ENCODE measurements at places on chromosomes 2 and 18. TPM values are rescaled to one million over a fixed set of nuclear protein-coding genes. Genes with fewer than 3 reads are reported as not detected.

Gene ROCK1
- 59.9 TPM for total RNA-seq

Gene CTLA4
- not detected for total RNA-seq

Gene KCNG2
- total RNA-seq, result 1.6 TPM

Gene CD207
- 0.51 TPM for total RNA-seq

Gene POTEI
- 1.4 TPM for total RNA-seq

Gene GBX2
- 1.2 TPM for total RNA-seq

Gene CCDC141
- 0.51 TPM for total RNA-seq

Gene IL1RN
- total RNA-seq, result not detected

Gene REEP1
- total RNA-seq, result 167 TPM

DNA sequence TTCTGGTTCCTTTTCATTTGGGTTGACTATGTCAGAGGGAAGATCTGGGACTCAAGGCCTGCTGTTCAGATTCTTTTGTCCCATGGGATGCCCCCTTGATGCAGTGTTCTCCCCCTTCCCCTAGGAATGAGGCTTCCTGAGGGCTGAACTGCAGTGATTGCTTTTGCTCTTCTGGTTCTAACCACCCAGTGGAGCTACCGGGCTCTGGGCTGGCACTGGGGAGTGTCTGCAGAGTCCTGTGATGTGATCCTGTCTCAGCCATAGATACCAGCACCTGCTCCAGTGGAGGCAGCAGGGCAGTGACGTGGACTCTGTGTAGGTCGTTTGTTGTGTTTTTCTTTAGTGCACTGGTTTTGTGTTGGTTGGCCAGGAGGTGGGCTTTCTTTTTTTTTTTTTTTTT lies 32.1 kb upstream of the RHOB start:
- no peak for DNase-seq

DNA sequence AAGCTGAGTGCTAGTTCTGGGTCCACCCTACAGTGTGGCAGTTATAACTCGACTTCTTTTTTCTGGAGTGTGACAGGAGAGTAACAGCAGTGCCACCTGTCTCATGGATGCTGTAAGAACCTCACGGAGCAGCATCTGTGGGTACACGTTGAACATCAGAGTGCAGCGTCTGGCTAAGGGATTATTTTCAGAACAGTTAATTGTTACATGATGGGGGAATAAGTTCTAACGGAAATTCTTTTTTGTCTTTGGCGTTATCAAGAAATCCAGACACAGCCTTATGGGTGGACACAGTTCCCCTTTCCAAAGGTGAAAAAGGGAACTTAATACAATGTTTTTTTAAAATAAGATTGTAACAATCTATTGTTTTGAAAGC lies 28.3 kb upstream of the TOGARAM2 start:
- no peak for DNase-seq

- no peak for DNase-seq
Measured at GRCh38 chr2:28310107-28310506, 82.6 kb upstream of the FOSL2 start.

DNA sequence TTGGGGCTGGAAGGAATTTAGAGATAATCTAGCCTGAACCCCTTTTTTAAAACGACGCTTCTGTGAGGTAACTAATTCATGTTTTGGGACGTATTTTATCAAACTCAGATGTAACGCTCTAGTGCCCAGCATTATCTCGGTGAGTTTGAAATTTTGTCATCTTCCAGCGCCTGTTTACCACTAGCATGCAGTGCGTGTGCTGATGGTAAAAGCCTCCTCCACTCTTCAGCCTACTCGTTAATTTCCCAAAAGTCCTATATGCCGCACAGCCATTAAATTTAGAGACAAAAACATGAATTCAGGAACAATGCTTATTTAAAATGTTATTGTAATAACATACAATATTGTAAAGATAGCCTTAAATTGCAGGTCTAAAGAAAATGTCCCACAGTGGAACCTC lies 2.8 kb downstream of the ZCCHC2 start:
- no peak for DNase-seq

- no peak for DNase-seq
Measured at GRCh38 chr2:48525269-48525943, 4.5 kb upstream of the STON1 start.

DNA sequence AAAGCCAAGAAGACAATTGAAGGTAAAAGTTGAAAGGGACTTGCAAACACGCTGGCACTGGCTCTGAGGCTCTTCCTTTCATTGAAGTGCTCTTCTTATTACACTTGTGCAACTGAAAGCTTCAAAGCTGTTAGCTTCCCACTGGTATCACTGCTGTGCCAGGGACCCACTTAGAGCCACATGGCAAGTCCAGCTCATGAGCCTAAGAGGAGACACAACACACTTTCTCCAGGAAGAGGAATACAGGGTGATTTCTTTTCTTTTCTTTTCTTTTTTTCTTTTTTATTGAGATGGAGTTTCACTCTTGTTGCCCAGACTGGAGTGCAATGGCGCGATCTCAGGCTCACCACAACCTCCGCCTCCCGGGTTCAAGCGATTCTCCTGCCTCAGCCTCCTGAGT lies 218.2 kb downstream of the ATAD2B start:
- no peak for DNase-seq

- DNase-seq, result no peak
Measured at GRCh38 chr18:58345875-58346274, 283.0 kb downstream of the ALPK2 start.

DNA sequence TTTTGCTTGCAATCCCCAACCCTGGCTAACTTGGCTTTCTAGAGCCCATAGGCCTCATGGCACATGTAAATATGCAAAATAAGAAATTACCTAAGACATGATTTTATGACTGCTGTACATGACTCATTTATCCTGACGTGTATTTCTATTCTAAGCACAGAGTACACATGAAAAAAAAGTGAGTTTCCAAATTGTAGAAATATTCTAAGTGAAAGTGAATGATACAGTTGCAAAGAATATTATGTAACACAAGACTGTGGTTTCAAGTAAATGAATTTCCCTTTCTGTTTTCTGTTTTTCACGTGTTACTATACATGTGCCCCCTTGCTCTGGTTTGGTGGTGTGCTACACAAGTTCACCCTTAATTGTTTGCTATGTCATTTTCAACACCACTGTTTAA lies 162.4 kb downstream of the LRP1B start:
- DNase-seq, result no peak

DNA sequence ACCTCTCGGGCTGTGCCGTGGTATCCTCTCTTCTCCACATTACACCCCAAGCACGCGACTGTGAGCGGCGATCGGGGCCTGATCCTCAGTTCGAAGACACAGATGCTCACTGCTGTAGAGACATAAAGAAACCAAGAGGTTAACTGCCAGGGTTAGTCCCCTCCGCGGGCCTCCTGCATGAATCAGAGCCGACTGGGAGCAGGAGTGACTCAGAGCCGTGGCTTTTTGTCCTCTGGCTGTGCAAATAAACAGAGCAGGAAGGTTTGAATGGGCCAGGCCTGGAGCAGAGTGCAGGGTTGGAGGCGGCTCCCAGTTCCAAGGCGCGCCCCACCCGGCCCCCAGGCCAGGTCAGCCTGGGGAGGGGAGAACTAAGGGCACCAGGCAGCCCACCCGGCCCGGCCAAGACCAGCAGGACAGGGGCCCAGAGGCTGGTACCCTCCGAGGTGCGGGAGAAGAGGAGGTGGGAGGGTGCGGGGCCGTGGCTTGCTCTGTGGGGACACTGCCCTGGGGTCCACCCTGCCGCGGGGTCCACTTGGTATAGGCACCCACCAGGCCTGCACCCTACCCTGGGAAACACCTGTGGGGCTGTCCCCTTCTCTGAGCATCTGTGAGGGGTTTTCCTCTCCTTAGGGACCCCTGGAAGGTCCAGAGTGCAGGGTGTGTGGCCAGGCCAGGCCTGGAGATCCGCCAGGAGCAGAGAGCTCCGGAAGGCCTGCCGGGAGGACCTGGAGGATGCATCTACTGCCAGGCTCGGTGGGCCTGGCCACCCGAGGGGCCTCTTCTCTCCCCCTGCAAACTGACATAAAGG lies 16.5 kb downstream of the TWIST2 start:
- DNase-seq, result no peak

GRCh38 chr2:128310094-128310716 lies 8.5 kb downstream of the HS6ST1 start:
- no peak for DNase-seq

DNA sequence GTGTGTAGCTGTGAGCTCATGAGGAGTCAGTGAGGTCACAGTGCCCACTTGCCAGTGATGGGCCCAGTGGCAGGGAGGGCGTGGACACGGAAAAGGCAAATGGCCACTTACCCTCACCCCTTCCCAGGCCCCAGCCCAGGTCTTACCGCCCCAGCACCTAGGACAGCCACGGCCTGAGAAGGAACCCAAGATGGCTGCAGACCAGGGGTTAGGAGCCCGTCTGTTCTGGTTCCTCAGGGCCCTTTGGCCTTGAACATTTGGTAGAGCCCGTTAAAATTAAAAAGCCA lies 74.1 kb downstream of the EMX1 start:
- no peak for DNase-seq

DNA sequence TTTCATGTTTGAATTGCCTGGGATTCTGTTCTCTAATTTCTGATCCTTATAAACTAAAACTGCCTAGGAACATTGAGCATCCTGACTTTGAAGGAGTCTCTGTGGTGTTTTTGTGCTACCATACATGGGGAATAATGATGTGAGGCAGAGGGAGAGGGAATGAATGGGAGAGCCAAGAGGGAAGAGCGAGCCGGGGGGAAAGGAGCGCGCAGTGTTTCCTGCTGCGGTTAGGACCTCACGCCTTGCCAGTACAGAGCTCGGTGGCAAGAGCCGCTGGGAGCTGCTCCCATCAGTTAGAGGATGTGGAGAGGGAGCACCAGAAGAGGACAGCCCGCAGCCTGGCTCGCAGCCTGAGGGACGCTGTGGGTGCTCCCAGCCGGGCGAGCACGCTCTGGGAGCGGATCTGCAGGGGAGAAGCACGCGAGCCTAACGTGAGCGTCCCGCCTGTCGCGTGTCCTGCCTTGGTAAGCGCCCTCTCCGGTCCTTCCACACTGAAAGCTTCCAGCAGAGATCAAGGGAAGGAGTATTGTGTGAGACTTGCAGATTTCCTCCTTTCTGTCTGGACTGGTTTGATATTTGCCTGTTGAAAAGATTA lies 114.7 kb downstream of the FAM210A start:
- DNase-seq, result no peak

- DNase-seq, result no peak
Measured at GRCh38 chr2:241763551-241764274, 12.9 kb upstream of the GAL3ST2 start.

DNA sequence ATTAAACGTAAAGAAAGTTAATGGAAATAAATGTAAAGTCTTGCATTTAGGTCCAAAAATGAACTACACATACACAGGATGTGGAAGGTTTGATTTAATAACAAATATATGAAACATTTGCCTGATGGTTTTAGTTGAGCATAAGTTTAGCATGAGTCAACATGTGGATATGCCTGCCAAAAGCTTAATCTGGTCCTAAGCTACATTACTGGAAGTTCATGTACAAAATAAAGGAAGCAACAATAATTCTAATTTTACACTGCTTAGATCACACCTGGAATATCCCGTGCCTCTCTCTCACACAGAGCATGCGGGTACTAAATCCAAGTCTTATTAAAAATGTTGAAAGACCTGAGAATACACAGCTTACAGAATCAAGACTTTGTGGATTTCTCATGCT lies 276.5 kb upstream of the NRP2 start:
- no peak for DNase-seq

DNA sequence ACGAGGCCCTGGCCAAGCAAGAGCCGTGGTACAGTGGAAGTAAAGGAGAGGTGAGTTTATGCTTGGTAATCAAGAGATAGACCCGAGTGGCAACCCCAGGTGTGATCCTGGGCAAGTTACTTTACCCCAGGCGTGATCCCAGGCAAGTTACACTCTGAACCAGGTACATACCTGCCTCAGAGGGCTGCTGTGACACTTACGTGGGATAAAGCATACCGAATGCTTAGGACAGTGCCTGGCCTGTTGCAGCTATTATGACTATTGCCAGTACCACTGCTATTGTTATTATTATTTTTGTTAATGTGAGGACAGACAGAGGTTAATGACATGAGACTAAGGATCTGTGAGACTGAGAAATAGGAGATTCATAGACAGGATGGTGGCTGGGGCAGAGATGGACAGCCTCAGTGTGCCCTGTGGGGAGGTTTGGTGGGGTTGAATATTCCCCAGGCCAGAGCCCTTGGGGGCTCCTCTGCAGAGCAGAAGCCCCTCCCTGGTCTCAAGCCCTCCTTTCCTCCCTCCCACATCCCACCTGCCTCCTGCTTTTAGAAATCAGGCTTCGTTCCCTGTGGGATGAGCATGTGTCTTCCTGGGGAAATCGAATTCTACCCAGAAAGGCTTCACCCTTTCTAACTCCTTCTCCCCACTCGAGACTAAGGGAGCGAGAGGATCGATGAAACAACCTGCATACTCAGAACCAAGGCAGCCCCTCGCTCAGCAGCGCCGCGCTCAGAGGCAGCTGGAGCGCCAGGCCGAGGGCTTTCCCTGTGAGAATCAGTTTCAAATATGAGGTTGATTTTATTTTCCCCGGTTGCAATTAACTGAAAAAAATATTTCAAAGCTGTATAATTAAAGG lies 62.0 kb upstream of the SIX3 start:
- DNase-seq, result no peak

- DNase-seq, result no peak
Measured at GRCh38 chr2:160229591-160229990, 29.5 kb upstream of the ITGB6 start.

DNA sequence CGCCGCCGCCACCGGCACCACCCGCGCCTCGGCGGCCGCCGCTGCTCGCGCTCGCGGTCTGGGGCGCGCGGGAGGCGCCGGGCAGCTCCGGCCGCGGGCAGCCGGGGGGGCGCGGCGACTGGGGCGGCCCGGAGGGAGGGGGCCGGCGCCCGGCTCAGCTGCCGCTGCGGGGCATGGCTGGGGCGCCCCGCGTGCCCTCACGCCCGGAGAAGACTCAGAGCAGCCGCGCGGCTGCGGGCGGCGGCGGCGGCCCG lies 295 bp downstream of the GAREM1 start:
- DNase-seq, result no peak
